Pancreas (tissue), 10 donors: ENCODE measurements at places on chromosomes 4 and X. TPM values are rescaled to one million over a fixed set of nuclear protein-coding genes. Genes with fewer than 3 reads are reported as not detected.

GRCh38 chr4:12770351-12770750 lies 713.8 kb downstream of the RAB28 start:
- H3K27ac ChIP-seq: no peak overlapping the region
- DNase-seq: no peak
- H3K4me1 ChIP-seq: no peaks in the 10 kb centered on the region
- no peaks in the 10 kb centered on the region for H3K36me3 ChIP-seq

- no peaks in the 10 kb centered on the region for H3K4me1 ChIP-seq
- no peak for DNase-seq
- H3K36me3 ChIP-seq: peaks cover 29% of the 10 kb centered on the region
Measured at GRCh38 chr4:122334828-122335227, 44.0 kb upstream of the ADAD1 start.

GRCh38 chr4:122632396-122633143 lies 11.7 kb upstream of the IL21 start:
- H3K27ac ChIP-seq: no peak overlapping the region
- H3K27me3 ChIP-seq: no peaks in the 10 kb centered on the region
- H3K36me3 ChIP-seq: no peaks in the 10 kb centered on the region
- no peak for DNase-seq

DNA sequence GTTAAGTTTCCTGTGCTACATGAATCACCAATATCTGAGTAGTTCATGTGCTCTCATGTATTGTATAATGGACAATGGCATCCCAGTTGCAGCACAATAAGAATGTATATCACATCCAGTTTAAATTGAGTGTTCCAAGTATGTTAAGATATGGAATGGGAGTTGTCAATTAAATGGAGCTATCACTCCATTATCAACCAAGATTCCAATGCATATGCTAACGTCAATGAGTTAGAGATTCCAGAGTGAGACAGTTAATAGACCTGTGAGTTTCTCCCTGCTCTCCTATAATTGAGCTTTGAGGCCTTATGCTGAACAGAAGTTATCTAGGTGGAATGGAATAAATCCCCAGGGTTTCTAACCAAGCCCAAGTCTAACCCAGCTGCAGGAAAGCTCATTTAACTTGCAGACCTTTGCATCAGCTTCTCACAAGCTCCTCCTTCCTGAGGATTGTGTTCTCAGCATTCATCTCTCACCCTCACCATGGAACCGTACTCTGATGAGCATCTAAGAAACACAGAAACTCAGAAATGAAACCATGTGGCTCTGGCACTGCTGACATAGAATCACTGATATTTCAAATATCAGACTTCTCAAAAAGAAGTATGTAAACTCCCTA lies 84.8 kb downstream of the TIGD2 start:
- H3K27me3 ChIP-seq: no peaks in the 10 kb centered on the region
- DNase-seq: no peak
- H3K4me1 ChIP-seq: peaks cover 11% of the 10 kb centered on the region
- H3K4me3 ChIP-seq: no peak overlapping the region
- H3K36me3 ChIP-seq: no peaks in the 10 kb centered on the region

DNA sequence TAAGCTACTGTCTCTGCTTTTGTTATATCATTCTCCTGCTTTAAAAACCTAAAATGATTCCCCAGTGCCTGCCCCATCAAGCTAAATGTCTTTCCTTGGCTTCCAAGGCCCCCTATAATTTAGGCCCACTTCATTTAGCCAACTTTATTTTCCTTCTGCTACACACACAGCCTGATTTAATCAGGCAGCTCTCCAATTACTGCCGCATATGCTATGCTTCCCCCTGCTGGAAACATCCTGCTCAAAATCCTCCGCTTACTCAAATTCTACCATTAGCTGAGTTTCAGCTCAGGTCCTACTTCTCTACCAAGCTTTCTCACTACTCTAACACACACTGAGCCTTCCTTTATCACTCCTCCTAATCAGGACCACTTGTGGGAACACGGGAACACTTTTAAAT lies 17.0 kb downstream of the LAMP2 start:
- H3K4me3 ChIP-seq: no peak overlapping the region
- H3K4me1 ChIP-seq: no peaks in the 10 kb centered on the region
- H3K36me3 ChIP-seq: no peaks in the 10 kb centered on the region
- H3K27me3 ChIP-seq: no peaks in the 10 kb centered on the region
- no peak for DNase-seq

Gene PARM1
- total RNA-seq: 28.0 TPM

GRCh38 chrX:123884809-123885408 lies 25.1 kb downstream of the XIAP start:
- peaks cover 4% of the 10 kb centered on the region for H3K4me1 ChIP-seq
- no peaks in the 10 kb centered on the region for H3K36me3 ChIP-seq
- no peak for DNase-seq
- no peak overlapping the region for H3K27ac ChIP-seq

GRCh38 chr4:70589785-70590184 lies 2.3 kb upstream of the AMBN start:
- H3K36me3 ChIP-seq: no peaks in the 10 kb centered on the region
- DNase-seq: no peak
- no peaks in the 10 kb centered on the region for H3K4me1 ChIP-seq
- no peak overlapping the region for H3K4me3 ChIP-seq

DNA sequence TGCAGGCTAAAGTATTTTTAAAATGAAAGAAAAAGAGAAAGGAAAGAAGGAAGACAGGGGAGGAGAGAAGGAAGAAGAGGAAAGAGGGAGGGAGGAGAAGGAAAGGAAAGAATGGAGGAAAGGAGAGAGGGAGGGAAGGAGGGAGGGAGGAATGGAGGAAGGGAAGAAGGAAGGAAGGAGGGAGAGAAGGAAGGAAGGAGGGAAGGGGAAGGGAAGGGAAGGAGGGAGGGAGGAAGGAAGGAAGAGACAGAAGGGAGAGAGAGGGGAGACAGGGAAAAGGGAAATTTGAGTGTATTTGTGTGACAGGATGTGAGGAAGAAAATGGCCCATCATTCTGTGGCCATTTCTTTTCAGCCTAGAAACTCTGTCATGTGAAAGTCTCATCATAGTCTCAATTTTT lies 14.9 kb upstream of the PLAC1 start:
- H3K4me3 ChIP-seq: no peak overlapping the region
- H3K27ac ChIP-seq: no peak overlapping the region
- H3K36me3 ChIP-seq: no peaks in the 10 kb centered on the region
- no peaks in the 10 kb centered on the region for H3K4me1 ChIP-seq

DNA sequence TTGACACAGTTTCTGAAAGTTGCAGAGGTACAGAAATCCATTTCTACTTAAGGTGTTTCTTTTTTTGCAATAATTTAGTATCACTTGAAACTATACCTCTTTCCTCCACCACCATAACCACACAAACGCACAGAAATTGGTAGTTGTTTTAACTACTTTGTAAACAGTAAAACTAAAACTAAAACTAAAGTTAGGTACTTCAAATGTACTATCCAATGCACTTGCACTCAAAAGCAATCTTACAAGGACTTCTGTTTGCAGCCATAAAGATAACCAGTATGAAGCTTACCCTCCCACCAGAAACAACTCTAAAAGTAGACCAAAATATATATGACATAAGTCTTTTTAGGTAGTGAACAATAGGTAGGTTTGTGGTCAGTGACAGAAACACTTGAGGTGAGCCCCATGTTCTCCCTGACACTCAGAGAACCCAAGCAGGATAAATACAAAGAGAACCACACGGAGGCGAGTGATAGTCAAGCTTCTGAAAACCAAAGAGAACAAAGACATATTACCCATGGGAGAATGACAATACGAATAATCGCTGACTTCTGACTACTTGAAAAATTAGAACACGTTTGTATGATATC lies 72.2 kb upstream of the VBP1 start:
- H3K4me1 ChIP-seq: peaks cover 3% of the 10 kb centered on the region
- no peak overlapping the region for H3K4me3 ChIP-seq
- H3K27ac ChIP-seq: no peak overlapping the region
- no peak for DNase-seq
- no peaks in the 10 kb centered on the region for H3K36me3 ChIP-seq

Gene HSFX3
- not detected for total RNA-seq

Gene FAM9B
- total RNA-seq: not detected

DNA sequence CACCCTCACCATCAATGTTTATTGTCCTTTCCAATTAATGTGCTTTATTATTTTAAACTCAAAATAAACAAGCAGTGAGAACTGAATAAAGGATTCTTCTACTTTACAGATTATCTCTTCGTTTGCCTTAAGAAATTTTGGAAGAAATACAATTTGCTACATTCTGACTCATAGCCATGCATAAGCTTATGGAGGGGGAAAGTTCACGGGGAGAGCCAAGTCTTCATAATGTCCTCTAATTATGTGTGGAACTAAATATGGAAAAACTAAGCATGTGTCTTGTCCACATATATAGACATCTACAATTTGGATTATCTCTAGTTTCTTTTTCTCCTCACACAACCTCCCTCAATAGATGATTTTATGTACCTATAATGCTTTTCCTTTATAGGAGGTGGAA lies 17.5 kb downstream of the CXCL13 start:
- no peaks in the 10 kb centered on the region for H3K27me3 ChIP-seq
- DNase-seq: no peak
- H3K36me3 ChIP-seq: no peaks in the 10 kb centered on the region
- peaks cover 9% of the 10 kb centered on the region for H3K4me1 ChIP-seq

DNA sequence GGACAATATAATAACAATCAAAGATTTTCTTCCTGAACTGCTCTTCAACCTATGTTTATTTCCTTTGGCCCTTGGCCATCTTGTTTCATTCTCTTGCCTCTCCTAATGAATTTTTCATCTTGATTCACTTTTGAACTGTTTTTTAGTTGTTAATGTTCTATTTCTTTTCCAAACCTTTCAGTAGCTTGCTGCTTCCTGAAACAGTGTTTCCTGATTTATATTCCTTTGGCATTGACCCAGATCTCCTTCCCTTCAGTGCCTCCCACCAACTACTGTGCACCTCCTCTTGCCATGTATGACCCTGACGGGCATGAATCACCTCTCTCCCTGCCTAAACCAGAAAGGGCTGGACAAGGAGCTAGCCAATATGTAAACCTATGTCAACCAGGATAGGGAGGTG lies 25.6 kb upstream of the SPP1 start:
- H3K4me3 ChIP-seq: no peak overlapping the region
- peak overlapping the region; percentile 13 for H3K27ac ChIP-seq
- no peaks in the 10 kb centered on the region for H3K36me3 ChIP-seq
- H3K4me1 ChIP-seq: no peaks in the 10 kb centered on the region

DNA sequence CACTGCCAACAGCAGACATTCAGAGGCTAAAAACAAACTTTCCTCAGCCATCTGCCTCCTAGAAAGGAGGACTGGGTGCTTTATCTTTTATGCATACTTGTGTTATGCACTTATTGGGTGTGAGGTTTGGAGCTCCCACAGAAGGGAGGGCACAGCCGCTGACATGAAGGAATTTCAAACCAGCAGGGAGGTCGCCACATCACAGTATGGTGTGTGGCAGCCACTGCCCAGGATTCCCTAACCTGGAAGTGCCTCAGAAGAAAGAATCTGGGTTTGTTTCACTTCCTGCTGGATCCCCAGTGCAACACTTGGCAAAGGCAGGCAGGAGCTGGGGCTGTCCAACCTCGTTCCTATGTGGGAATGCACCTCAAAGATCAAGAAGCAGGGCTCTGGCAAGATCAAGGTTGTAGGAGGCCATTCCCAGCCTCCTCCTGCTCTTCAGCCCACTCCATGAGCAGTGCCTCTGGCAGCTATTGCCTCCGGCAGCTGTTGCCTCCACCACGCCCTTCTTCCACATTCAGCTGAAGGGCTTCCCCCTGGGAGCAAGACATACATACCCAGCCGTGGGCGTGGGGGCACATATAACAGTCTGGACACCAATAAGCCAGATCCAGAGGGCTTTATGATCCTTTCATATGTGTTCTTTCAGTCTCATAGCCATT lies 109.0 kb upstream of the MAMLD1 start:
- no peak for DNase-seq
- no peaks in the 10 kb centered on the region for H3K36me3 ChIP-seq
- H3K27ac ChIP-seq: no peak overlapping the region
- H3K4me1 ChIP-seq: no peaks in the 10 kb centered on the region
- H3K4me3 ChIP-seq: no peak overlapping the region
- H3K27me3 ChIP-seq: no peaks in the 10 kb centered on the region

DNA sequence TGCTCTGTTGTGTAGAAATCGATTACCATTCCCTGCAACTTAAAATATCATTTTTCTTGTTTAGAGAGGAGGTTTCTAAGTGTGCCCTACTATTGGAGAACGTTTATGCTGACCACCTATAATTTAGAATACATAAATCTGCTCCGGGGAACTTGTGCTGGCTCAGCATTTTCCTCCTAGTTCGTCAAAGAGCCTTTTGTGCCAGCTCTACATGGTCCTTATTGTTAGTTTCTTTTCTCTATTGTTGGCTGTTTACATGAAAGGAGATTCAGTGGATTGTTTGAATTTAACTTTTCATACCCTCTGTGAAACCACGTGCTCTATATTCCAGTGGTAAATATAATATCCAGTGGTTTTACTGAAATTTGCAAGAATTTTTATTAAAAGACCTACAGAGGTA lies 53.4 kb upstream of the ATP8A1 start:
- H3K27ac ChIP-seq: no peak overlapping the region
- H3K27me3 ChIP-seq: no peaks in the 10 kb centered on the region
- no peak overlapping the region for H3K4me3 ChIP-seq
- DNase-seq: no peak

- no peak overlapping the region for H3K27ac ChIP-seq
- no peaks in the 10 kb centered on the region for H3K4me1 ChIP-seq
- no peak overlapping the region for H3K4me3 ChIP-seq
- H3K27me3 ChIP-seq: peaks cover 7% of the 10 kb centered on the region
Measured at GRCh38 chrX:99795495-99795894, 614.6 kb downstream of the PCDH19 start.

Gene GAGE12E
- not detected for total RNA-seq
